ENCODE measurements at places on chromosomes 7 and 10.

DNA sequence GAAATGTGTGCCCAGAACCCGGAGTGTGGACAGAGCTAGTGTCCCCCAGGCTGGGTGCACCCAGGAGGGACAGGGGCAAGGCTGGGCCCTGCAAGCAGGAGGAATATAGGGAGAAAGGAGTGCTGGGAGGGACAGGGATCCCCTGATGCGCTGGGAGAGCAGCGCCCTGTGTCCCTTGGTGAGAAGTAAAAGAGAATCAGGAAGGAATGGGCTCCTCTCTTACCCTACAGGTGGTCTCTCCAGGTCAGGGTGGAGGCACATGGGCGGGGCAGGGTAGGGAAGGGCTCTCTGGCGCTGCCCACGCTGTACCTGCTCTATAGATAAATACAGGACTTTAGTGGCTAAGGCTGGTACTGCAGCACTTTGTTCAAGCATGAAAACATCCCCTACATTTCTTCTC lies 753.8 kb downstream of the GRID1 start:
- no peak for DNase-seq

- no peak for DNase-seq
Observed at GRCh38 chr7:51789489-51789888, 472.9 kb upstream of the COBL start.

- no peak for DNase-seq
Observed at GRCh38 chr7:47452715-47453092, 129.2 kb downstream of the TNS3 start.

GRCh38 chr7:27361522-27361921 lies 118.9 kb downstream of the EVX1 start:
- DNase-seq = no peak

DNA sequence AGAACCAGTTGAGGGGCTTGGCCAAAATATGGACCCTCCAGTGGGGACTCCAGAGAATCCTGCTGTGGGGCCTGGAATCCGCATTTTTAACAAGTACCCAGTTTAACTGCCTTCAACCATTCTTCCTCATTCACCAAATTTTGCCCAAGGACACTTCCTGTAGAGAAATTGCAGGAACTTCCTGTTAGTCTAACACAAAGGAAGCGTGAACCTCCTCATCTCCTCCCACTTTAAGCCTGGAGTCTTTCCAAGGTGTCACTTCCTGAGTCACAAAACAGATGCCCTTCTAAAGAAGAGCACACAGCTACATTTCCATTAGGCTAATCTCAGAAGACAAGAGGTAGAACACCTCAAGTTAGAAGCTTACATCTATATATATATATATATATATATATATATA lies 188.4 kb downstream of the PPP1R17 start:
- peak; percentile 60 for DNase-seq

GRCh38 chr10:27526242-27526641 lies 22.1 kb downstream of the RAB18 start:
- no peak for DNase-seq

GRCh38 chr10:24793648-24794379 lies 70.1 kb upstream of the ARHGAP21 start:
- DNase-seq = no peak

- no peak for DNase-seq
Observed at GRCh38 chr7:51160411-51160810, 156.2 kb downstream of the COBL start.

DNA sequence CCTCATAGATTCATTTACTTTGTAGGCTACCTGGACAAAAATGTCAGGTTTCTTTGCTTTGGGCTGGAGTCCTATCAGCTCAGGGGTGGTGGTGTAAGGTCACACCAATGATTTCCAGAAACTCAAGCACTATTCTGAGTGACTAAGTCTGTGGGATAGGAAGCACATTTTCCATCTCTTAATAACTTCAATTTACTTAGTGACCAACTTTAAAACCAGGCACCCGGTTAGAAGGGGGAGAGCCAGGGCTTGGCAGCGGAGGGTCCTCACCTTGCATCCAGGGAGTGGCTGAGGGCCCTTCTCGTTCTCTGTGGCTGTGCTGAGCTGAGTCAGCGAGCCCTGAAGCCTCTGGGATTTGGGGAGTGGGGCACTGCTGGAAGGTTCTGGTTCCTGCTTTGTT lies 6.7 kb downstream of the CHST3 start:
- no peak for DNase-seq

DNA sequence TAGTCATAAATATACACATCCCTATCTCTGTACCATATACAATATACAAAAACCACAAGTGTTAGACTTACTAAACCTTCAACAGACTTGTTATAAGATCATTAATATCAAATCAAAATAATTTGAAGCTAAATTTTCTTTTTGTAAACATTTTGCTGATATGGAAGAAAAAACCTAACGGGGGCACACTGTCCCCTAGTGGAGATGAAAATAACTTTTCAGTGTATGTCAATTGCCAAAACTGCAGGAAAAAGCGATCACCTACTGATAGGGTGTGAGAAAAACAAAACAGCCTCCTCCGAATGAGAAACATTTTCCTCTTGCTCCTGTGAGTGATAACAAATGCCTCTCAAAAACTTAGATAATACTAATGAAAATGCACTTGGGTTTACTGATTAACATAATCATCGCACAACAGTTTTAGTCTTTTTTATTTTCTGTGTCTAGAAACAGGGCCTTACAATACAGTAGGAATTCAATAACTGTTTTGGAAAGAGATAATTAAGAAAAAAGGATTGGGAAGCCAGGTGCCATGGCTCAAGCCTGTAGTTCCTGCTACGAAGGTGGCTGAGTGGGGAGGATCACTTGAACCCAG lies 322.7 kb downstream of the CRPPA start:
- no peak for DNase-seq

GRCh38 chr10:3850999-3851937 lies 66.3 kb upstream of the KLF6 start:
- no peak for DNase-seq

DNA sequence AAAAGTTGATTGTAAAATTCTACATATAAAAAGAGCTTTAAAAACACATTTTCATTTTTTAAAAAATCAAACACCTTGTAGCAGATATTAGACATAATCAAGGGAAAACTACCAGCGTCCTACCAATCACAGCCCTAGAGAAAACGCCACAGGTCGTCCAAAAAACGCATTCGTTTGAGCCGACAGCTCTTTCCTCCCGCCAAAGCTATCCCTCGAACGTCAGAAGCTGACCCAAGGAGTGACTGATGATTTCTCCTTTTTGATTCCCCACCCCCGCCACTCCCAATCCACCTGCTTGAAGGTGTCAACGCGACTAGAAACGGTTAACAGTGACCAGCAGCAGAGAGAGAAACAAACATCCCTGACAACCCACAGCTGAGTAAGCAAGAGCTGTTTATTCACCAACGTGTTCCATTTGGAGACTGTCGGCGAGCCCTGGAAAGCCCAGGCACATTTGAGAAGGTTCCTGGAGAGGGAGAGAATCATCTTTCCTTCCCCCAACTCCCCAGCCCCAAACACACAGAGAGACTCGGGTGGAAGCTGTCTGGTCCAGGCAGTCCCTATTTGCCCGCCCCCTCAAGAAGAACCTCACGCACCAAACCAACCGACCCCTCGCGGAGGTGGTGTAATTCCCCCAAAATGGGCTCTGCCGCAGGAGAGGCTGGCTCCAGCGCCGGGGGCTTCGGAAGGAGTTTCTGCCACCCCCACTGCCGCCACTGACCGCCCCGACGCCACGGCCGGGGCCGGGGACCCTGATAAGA lies 622 bp downstream of the CPEB3 start:
- DNase-seq = peak; percentile 67

DNA sequence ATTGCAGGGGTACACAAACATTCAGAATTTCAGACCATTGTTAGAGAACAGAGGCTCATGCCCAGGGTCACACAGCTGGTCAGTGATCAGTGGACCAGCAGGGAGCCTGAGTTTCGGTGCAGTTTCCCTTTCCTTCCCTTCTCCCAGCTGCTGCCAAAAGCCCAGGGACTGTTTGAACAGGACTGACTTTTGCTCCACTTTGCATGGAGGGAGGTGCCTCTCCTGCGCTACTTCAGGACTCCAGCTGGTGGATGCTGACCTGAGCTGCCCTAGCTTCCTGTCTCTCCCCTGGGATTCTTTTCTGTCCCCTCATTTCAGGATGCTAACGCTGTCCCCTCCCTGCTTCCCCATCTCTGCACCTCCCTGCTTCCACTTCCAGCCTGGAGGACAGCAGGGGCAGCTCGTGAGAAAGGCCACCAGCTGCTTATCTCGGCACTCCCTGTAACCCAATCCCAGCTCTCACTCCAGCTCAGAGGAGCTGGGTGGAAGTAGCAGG lies 14.5 kb downstream of the SH2D4B start:
- no peak for DNase-seq

DNA sequence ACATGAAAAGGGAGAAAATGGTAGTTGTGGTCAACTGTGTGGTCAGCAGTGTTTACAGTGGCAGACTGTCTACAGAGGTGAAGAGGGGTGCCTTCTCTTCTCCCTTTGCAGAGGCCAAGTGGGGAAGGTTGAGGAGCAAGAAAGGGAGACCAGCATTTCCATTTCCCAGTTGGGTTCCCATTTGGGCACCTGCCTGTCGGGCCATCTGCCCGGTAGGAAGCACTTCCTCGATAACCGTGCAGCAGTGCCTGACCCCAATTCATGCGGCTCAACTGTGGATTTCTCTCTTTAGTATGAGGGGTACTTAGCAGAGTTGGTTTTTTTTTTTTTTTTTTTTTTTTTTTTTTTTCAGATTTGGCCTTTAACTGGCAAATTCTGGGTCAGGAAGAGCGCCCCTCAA lies 127.0 kb downstream of the CCDC3 start:
- no peak for DNase-seq

DNA sequence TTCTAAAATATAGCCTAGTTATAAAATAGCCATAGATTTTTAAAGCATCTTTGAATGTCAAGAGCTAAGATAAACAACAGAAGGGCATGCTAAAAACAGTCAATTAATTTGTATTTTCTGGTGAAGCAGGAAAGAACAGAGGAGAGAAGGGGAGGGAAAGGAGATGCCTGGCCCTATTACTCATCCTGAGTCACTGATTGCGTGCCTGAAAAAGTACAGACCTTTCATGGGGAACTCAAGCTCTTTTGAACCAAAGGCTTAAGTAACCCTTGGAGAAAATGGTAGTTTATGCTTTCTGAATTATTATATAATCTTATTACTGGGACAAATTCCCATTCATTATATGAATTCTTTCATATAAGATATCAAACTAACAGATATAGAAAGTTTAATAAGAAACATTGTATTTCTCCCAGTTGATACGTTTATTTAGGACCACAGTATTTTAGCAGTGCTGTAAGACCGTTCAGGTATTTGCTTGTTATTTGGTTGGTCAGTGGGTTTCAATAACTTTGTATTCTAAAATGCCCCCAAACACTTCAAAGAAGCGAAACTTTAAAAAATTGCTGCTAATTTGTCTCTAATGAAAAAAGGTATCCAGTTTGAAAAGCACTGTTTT lies 151.3 kb downstream of the HGF start:
- DNase-seq = no peak

- DNase-seq = no peak
Observed at GRCh38 chr7:130363026-130363847, 17.1 kb upstream of the CPA1 start.

- no peak for DNase-seq
Observed at GRCh38 chr7:135359615-135360014, 126.0 kb downstream of the STRA8 start.

GRCh38 chr7:131322861-131323260 lies 4.8 kb upstream of the MKLN1 start:
- DNase-seq = no peak

GRCh38 chr10:7593905-7594304 lies 72.9 kb downstream of the ITIH5 start:
- no peak for DNase-seq

GRCh38 chr10:34940436-34940835 lies 125.3 kb upstream of the PARD3 start:
- no peak for DNase-seq

- no peak for DNase-seq
Observed at GRCh38 chr7:143222782-143223181, 945 bp downstream of the TAS2R40 start.

DNA sequence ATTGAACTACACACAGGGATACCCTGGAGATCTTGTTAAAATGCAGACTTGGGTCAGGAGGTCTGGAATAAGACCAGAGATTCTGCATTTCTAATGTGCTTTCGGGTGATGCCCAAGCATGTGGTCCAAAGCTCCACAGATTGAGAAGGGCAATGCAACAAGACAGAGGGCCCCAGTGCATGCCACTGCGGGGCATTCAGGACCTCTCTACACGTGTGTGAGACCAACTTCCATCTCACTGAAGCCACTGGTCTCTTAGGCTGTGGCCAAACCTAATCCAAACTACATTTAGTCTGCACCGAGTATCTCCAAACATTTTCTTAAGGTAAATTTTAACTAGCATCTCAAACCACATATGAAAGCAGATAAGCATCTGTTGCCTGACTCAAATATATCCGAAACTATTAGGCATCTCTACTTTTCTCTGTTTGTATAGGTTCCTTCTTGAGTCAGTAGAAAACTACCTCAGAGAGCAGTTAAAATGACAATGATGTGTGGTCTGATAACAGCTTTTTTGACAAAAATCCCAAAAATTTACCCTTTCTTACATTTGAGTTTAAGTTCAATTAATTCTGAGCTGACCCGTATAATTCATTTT lies 107.5 kb downstream of the ELMO1 start:
- DNase-seq = no peak

DNA sequence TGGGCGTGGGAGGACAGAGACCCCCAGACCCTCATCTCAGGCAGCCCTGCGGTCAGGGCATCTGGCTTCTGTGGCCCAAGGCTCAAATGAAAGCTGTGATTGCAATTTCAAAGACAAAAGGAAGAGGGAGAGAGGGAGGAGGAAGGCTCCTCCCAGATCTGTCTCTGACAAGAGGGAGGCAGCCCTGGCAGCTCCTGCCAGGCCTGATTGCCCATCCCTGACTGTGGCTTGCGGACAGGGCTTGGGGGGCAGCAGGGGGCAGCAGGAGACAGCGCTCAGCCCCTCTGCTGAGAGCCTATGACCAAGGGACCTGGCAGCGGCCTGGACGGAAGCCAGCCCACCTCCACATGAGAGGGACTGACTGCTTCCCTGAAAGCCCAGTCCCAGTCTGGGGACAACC lies 91.8 kb downstream of the PTPRN2 start:
- DNase-seq = no peak

DNA sequence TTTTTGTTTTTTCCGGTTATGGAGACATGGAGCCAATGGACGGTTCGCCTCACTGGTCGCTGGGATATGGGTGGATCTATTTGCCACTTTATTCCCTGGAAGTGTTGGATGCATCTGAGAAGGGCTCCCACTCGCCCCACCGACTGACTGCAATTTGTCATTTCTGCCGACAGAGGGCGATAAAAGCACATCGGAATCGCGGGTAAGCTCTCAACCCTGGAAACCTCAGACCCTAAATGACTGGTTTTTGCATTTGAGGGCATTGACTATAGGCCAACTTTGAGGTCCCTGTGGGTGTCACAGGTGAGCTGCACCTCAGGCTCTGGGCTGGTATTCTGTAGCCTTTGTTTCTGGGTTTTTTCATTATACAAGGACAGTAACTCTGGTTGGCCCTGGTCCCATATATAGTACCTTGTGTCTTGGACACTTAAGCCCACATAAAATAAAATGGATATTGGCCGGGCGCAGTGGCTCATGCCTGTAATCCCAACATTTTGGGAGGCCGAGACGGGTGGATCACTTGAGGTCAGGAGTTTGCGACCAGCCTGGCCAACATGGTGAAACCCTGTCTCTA lies 11.9 kb upstream of the OPALIN start:
- DNase-seq = peak; percentile 4

GRCh38 chr7:92641921-92642511 lies 51.8 kb upstream of the FAM133B start:
- DNase-seq = no peak

GRCh38 chr10:119216127-119216526 lies 8.8 kb downstream of the GRK5 start:
- DNase-seq = no peak

Data from NCI-H2029 (cell line).